Activated T-cell treated with anti-CD3 and anti-CD28 coated beads, Interleukin-2, amount 50 U/mL, for 4 hours (primary cell): ENCODE measurements at places on chromosomes 7 and 10.

DNA sequence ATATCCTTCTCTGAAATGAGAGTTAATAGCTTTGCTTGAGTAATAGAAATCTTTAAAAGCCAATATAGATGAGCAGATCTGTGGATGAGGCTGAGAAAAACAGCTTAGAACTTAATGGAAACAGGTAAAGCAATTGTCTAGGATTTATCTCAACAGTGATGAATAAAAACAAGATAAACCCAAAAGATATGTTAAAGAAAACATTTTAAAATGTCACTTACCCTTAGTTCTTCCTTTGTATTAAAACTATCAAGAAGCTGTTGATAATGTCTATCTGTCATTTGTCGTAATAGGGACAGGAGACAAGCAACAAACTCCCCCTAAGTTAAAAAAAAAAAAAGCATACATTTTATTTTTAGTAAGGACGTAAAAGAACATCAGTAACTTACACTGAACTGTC, 272.1 kb upstream of the IMMP2L start:
- no peak for DNase-seq

DNA sequence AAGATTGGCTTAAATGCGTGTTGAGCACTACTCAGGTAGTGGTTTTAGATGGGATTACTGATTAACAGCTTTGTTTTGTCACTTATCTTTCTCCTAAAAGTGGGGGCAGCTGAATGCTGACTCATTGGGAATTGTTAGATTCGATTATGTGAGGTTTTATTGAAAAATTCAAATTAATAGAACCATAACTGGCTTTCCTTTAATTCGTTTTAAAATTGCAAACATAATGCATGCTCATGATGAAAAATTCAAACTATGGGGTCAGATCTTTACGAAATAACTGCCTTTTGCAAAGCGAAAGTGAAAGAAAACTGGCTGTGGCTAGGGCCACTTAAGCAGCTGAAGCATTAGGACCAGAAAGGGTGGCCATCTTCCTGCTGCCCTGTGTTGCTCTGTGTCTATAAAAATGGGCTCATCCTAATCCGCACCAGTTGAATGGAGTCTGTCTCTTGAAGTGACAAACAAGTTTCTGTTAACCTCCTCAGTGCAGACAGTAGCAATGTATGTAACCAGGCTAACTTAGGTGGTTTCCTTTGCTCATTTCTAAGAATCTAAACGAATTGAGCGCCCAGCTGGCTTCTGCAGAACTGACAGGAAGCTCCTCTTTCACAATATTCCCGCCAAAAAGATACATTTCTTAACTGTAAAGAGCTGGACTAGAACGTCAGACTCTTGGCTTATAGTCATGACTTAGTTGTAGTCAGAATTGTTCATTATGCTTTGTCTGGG, 27.8 kb downstream of the DENND10 start:
- peak; percentile 28 for DNase-seq

GRCh38 chr10:63505562-63505961, 15.6 kb upstream of the REEP3 start:
- no peak for DNase-seq

DNA sequence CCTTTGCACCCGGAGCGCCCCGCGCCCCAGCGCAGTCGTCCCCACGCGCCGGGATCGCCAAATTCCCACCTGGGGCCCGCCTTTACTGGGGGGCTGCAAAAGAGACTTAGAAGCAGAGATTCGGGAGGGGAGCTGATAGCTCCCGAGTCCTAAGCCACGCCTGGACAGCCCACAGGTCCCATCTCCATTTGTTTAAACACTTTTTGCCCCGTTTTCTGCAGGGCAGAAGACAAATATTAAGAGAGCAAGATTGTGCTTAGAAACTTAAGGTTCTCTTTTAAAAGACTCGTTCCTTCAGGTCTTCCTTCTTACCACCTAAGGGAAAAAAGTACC, 299.1 kb upstream of the NFE2L3 start:
- no peak for DNase-seq

DNA sequence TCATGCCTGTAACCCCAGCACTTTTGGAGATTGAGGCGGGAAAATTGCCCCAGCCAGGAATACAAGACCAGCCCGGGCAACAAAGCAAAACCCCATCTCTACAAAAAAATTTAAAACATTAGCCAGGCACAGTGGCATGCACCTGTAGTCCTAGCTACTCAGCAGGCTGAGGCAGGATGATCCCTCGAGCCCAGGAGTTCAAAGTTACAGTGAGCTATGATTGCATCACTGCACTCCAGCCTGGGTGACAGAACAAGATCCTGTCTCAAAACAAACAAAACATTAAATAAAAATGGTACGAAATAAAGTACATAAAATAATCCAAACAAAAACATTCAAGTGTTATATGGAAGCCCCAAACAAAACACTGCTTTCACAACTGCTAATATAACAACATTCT, 125.0 kb downstream of the SNX13 start:
- no peak for DNase-seq

GRCh38 chr10:78889536-78890063, 179.2 kb upstream of the ZMIZ1 start:
- DNase-seq: no peak
